Calu3 (cell line): ENCODE measurements at places on chromosomes 16 and 17. TPM values are rescaled to one million over a fixed set of nuclear protein-coding genes. Genes with fewer than 3 reads are reported as not detected.
A peak's percentile ranks its signal among the peaks of the same experiment; 100 is the strongest.

The SGCA gene
- total RNA-seq: not detected in 2 replicates

The ATP2C2 gene
- 30.5 and 33.9 TPM in 2 replicates for total RNA-seq

The RNFT1 gene
- 12.8 and 15.0 TPM in 2 replicates for total RNA-seq

GRCh38 chr17:76350463-76350862 lies 3.3 kb downstream of the PRPSAP1 start:
- H3K4me1 ChIP-seq: peaks cover 31% of the 10 kb centered on the region
- H3K27ac ChIP-seq: no peak overlapping the region
- no peaks in the 10 kb centered on the region for H3K27me3 ChIP-seq
- no peak for DNase-seq
- peaks cover 50% of the 10 kb centered on the region for H3K36me3 ChIP-seq

DNA sequence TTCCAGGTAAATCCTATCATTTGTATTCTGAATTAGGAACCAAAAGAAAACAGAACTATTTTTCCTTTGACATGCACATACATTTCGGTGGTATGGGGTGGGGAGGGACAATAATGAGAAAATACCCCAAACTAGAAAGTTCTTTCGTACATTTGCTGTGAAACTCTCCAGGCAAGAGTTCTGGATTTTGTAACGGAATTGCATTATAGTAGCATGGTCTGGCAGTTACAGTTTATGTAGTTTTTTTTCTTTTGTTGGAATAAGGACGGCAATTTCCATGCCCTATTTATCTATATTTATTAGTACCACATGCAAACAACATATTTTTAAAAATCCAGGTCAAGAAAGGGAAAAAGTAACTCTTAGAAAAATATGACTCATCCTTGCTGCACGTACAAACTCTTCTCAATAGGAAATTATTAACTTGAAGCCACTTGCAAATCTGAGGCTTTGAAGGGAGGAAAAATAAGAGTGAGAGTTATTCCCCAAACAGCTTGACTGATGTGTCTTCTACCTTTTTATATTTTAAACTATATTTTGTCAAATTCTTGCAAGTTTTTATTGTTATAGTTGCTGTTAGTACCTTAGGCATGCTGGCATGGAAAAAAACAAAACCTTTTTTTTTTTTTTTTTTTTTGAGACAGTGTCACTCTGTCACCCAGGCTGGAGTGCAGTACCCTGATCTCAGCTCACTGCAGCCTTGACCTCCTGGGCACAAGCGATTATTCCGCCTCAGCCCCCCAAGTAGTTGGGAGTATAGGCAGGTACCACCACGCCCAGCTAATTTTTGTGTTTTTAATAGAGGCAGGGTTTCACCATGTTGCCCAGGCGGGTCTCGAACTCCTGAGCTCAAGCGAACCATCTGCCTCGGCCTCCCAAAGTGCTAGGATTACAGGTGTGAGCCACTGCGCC lies 69.3 kb downstream of the WWP2 start:
- no peak for DNase-seq
- H3K4me1 ChIP-seq: peaks cover 31% of the 10 kb centered on the region
- no peak overlapping the region for H3K4me3 ChIP-seq
- peak overlapping the region; percentile 8 for H3K27ac ChIP-seq
- H3K27me3 ChIP-seq: no peaks in the 10 kb centered on the region
- no peaks in the 10 kb centered on the region for H3K36me3 ChIP-seq

- H3K27ac ChIP-seq: peak overlapping the region; percentile 83
- DNase-seq: peak; percentile 88
- H3K4me1 ChIP-seq: peaks cover 45% of the 10 kb centered on the region
- no peaks in the 10 kb centered on the region for H3K27me3 ChIP-seq
- peaks cover 11% of the 10 kb centered on the region for H3K36me3 ChIP-seq
- peak overlapping the region; percentile 46 for H3K4me3 ChIP-seq
These were observed 8.7 kb downstream of the GSE1 start for GRCh38 chr16:85621698-85622428.

- no peak for DNase-seq
- H3K4me3 ChIP-seq: no peak overlapping the region
- H3K36me3 ChIP-seq: no peaks in the 10 kb centered on the region
- no peaks in the 10 kb centered on the region for H3K4me1 ChIP-seq
- no peak overlapping the region for H3K27ac ChIP-seq
These were observed 131.2 kb upstream of the FAM20A start for GRCh38 chr17:68732301-68732749.

DNA sequence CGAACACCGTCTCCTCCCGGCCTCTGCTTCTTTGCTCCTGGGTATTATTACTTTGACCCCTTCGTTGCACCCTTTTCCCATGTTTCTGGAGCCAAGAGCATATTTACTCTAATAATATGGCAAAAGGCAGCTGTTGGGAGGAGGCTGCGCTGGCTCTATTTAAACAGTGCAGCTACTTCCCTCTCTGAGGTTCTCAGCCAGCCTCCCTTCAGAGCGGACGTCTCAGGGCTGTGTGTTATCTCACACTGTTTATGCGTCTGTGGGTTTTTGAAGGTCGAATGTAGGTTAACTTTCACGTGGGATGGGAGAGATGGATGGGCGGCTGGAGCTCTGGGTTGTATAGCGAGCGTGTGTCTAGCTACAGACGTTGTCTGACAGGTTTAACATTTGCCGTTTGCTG lies 45.3 kb downstream of the COX4I1 start:
- H3K27me3 ChIP-seq: peaks cover 81% of the 10 kb centered on the region
- no peak overlapping the region for H3K27ac ChIP-seq
- H3K36me3 ChIP-seq: no peaks in the 10 kb centered on the region
- peaks cover 16% of the 10 kb centered on the region for H3K4me1 ChIP-seq
- no peak overlapping the region for H3K4me3 ChIP-seq

- no peak overlapping the region for H3K27ac ChIP-seq
- peak overlapping the region; percentile 70 for H3K4me3 ChIP-seq
- DNase-seq: peak; percentile 22
- H3K27me3 ChIP-seq: peaks cover 40% of the 10 kb centered on the region
- H3K4me1 ChIP-seq: peaks cover 18% of the 10 kb centered on the region
These were observed 3.8 kb downstream of the PMP22 start for GRCh38 chr17:15261258-15261801.

DNA sequence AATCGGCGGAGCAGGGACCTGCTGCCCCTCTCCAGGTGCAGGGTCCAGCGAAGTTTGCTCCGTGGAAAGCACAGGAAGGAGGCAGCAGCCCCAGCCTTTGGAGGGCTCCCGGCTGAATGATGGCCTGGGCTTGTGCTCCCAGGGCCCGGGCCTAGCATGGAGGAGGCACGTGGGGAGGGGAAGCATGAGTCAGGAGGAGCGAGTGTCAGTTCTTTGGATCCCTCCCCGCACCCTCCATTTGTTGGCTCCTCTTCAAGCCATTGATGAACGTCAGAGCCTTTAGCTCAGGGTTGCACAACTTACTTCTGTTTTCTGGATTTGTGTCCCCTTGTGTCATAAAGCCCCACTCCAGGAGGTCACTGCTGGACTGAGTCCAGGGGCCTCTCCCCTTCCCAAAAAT lies 25.8 kb downstream of the TTYH2 start:
- H3K4me3 ChIP-seq: no peak overlapping the region
- no peaks in the 10 kb centered on the region for H3K36me3 ChIP-seq

DNA sequence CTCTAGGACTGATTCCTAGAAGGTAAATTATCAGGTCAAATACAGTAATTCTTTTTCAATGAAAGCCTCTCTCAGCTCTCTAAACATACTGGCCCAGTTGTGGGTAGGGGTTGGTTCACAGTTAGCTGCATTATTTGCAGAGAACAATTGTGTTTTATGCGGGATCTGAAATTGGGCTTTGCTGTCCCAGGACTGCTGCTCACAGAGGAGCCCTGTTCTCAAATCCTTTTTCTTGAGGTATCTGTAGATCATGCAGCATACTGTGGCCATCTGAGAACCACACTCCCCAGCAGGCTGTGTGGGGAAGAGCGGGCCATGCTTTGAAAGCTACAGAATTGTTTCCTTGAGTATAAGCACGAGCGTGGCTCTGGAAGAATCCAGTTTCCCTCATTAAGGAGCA lies 17.5 kb downstream of the MTHFSD start:
- H3K4me3 ChIP-seq: no peak overlapping the region
- no peak overlapping the region for H3K27ac ChIP-seq
- DNase-seq: no peak
- no peaks in the 10 kb centered on the region for H3K4me1 ChIP-seq
- peaks cover 28% of the 10 kb centered on the region for H3K36me3 ChIP-seq

GRCh38 chr17:62781356-62781755 lies 26.8 kb downstream of the MARCHF10 start:
- H3K27me3 ChIP-seq: no peaks in the 10 kb centered on the region
- no peak overlapping the region for H3K4me3 ChIP-seq
- peaks cover 7% of the 10 kb centered on the region for H3K36me3 ChIP-seq
- DNase-seq: no peak
- H3K27ac ChIP-seq: no peak overlapping the region

DNA sequence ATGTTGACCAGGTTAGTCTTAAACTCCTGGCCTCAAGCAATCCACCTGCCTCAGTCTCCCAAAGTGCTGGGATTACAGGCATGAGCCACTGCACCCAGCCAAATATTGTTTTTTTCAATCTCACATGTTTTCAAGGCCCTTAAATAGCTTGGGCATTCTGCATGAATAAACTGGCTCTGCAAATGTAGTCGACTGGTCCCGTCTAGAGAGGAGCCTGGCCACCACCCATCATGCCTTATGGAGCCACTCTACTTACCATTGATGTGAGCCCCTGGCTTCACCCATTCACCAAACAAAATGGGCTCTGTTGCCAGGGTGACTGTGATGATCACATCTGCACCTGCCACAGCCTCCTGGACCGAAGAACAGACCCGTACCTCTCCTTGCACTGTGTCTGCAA lies 10.8 kb downstream of the CRYM start:
- DNase-seq: no peak
- H3K27ac ChIP-seq: no peak overlapping the region
- no peaks in the 10 kb centered on the region for H3K27me3 ChIP-seq
- H3K4me3 ChIP-seq: no peak overlapping the region
- peaks cover 49% of the 10 kb centered on the region for H3K4me1 ChIP-seq

DNA sequence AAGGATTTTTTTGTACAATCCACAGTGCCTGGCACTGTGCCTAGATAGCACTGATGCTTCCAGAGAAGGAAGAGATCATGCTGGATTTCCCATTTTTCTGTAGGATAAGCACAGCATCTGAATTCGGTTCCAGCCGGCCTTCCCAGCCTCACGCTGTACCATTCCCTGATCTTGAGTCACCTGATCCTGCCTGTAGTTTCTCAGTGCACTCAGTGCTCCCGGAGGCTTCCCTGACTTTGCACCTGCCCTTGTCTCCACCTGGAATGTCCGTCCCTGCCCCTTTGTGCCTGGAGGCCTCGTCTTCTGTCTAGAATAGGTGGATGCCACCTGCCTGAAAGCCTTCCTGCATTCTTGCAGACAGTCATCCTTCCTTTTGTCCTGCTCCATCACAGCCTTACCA lies 179.9 kb downstream of the CCDC182 start:
- no peaks in the 10 kb centered on the region for H3K27me3 ChIP-seq
- H3K4me3 ChIP-seq: no peak overlapping the region
- no peaks in the 10 kb centered on the region for H3K36me3 ChIP-seq
- H3K27ac ChIP-seq: no peak overlapping the region

GRCh38 chr17:34533806-34534527 lies 45.4 kb upstream of the TMEM132E start:
- DNase-seq: no peak
- H3K36me3 ChIP-seq: no peaks in the 10 kb centered on the region
- H3K4me1 ChIP-seq: no peaks in the 10 kb centered on the region
- no peaks in the 10 kb centered on the region for H3K27me3 ChIP-seq

- H3K4me1 ChIP-seq: no peaks in the 10 kb centered on the region
- H3K4me3 ChIP-seq: no peak overlapping the region
- DNase-seq: no peak
- H3K27ac ChIP-seq: no peak overlapping the region
- H3K27me3 ChIP-seq: no peaks in the 10 kb centered on the region
These were observed 74.3 kb downstream of the CA4 start for GRCh38 chr17:60224064-60224463.

- peaks cover 29% of the 10 kb centered on the region for H3K4me1 ChIP-seq
- peak; percentile 27 for DNase-seq
- H3K27ac ChIP-seq: peak overlapping the region; percentile 71
- H3K27me3 ChIP-seq: peaks cover 5% of the 10 kb centered on the region
These were observed 1.4 kb downstream of the GSE1 start for GRCh38 chr16:85614338-85615013.

DNA sequence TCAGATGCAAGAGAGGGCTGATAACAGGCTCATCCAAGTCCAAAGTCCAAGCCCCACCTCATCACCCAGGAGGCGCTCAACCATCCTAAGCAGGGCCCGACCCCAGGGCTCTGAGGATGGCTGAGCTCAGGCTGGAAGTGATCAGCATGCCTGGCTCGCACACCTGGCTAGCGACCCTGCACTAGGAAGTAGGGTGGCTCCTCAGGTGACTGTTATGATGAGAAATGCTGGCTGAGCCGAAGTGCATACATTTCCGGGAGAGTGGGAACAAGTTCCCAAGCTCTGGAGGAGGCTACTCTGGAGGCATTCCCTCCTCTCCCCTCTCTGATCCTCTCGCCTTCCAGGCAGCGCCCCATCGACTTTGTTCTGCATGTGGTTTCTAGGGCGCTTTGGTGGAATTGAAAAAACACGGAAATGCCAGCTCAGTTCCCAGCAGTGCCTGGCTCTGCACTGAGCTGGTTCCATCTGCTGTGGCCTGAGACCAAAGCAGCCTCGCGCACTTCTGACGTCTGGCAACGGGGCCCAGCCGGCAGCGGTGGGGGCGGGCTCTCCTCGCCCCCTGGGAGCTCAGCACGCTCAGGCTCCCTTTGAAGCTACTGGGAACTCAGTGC lies 130.3 kb downstream of the IRF8 start:
- peaks cover 96% of the 10 kb centered on the region for H3K27me3 ChIP-seq
- peak; percentile 34 for DNase-seq
- no peaks in the 10 kb centered on the region for H3K36me3 ChIP-seq
- no peak overlapping the region for H3K27ac ChIP-seq
- H3K4me3 ChIP-seq: no peak overlapping the region
- peaks cover 13% of the 10 kb centered on the region for H3K4me1 ChIP-seq

- no peak overlapping the region for H3K27ac ChIP-seq
- H3K4me1 ChIP-seq: no peaks in the 10 kb centered on the region
- peaks cover 13% of the 10 kb centered on the region for H3K27me3 ChIP-seq
- no peak overlapping the region for H3K4me3 ChIP-seq
- H3K36me3 ChIP-seq: no peaks in the 10 kb centered on the region
These were observed 688 bp downstream of the CA10 start for GRCh38 chr17:52157603-52158449.

DNA sequence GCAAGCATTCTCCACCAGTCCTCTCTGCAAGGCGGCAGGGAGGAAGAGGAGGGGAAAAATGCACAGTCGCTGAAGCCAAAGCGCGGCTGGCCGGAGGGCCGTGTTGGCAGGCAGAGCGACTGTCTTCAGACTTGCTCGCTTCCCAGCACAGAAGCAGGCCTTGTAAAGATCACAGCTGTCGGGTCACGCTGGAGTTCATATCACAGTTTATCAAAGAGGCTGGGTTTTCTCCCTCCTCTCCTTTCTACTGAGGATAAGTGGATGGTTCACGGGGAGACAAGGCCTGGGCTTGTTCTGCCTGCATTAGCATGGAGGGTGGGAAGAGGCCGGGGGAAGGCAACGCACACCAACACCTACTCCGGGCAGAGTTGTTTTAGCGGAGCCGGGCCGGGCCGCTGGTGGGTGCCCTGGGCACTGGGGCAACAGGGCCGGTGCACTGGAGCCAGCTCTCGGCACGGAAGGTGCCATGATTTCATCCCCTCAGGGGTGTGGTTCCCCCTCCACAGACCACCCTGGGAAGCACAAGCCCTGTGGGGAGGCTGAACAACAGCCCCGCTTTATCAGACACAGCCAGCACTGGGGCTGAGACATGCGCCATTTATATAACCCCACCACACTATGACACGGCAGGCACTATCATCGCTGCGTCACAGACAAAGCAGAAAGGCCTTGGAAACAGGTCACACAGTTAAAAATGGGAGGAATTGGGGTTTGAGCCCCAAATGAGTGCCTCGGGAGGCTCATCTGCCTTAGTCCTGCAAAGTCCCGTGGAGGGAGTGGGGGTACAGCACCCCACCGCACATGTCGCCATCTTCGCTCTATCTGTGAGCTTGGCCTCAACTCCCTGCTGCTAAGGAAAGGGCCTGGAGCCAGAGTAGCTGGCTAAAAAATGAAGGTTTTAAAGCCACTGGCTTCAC lies 40.3 kb upstream of the MTSS2 start:
- no peak overlapping the region for H3K27ac ChIP-seq
- no peak for DNase-seq
- no peak overlapping the region for H3K4me3 ChIP-seq
- no peaks in the 10 kb centered on the region for H3K36me3 ChIP-seq
